ENCODE measurements at places on chromosomes 1 and 21. TPM values are rescaled to one million over a fixed set of nuclear protein-coding genes. Genes with fewer than 3 reads are reported as not detected.

FCRLB gene
- total RNA-seq = 0.40 TPM

FALEC gene
- total RNA-seq = 0.84 TPM

FNDC10 gene
- total RNA-seq = 0.62 TPM

ZNF124 gene
- total RNA-seq = 57.6 TPM

SV2A gene
- total RNA-seq = 2.7 TPM

C21orf58 gene
- total RNA-seq = 4.0 TPM

CACHD1 gene
- 14.1 TPM for total RNA-seq

RNF223 gene
- total RNA-seq = 0.09 TPM

CFHR3 gene
- total RNA-seq = 1.2 TPM

Data from muscle of leg (tissue), 16 donors.